IPS DF 19.7 (cell line): ENCODE measurements at places on chromosomes 5 and 9.

DNA sequence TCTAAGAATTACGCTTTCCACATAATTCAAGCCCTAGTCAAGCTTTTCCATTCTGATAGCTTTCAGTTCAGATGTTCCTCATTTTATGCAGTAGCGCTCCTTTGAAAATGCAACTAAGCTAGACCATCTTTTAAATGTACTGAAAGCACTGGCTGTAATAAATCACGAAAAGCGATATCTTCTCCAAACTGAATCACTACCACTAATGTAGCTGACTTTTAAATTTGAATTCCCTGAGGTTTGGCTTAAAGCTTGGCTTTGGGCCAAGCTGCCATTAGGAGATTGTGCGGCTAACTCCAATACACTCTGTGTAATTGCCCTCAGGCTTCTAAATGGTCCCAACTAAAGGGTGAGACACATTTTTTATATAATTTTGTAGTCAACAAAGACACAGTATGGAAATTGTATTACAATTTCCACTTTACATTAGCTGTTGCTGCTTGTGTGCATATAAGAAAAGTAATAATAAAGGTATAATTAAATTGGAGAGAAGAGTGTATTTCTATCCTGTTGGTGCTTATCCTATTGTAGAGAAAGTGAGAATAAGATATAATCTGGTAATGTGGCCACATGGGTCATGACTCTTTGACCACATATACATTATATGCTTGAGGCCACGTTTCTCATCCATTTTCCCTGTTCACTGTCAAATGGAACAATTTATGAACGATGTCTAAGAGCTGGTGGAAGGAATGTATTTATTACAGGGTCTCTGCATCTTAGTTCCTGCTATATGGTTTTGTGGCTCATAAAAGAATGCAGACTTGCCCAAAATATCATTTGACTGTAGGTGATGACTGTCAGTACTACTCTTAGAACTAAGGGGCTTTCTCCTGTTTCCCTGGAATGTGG lies 118.7 kb upstream of the TAF11L2 start:
- no peak for DNase-seq

DNA sequence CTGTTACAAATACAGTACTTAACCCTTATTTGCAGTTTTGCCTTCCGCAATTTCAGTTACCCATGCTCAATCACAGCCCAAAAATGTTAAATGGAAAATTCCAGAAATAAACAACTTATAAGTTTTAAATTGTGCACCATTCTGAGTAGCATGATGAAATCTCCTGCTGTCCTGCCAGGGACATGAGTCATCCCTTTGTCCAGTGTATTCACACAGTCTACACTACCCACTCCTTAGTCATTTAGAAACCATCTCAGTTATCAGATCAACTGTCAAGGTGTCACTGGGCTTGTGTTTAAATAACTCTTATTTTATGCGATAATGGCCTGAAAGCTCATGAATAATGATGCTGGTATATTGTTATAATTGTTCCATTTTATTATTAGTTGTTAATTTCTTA lies 95.8 kb downstream of the PLCXD3 start:
- no peak for DNase-seq

DNA sequence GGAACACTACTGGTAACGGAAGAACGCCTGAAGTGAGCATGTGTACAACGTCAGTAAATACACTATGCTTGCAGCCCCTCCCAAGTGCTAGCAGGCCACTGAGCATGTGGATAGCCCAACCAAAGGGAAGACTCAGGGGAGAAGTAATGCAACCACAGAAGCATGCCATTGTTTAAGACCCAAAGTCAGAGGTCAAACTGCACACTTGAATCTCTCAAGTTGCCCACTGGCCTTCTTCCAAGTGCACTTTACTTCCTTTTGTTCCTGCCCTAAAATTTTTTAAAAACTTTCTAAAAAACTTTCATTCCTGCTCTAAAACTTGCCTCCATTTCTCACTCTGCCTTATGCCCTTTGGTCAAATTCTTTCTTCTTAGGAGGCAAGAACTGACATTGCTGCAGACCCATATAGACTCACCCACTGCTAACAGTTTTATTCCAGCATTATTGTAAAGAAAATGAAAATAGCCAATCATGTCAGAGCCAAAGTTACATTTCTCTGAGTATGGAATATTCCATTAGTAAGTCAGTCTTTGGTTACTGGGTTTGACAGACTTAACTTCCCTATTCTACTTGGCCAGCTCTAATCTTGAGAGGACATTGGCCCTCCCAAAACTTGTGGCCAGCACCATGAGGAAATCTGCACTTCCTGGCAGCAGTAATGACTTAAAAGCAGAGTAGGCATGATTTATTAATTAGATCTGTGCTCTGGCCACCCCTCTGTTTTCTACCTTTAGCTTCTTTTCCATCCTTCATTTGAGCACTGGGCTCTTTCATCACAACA lies 76.9 kb downstream of the TSSK1B start:
- no peak for DNase-seq

GRCh38 chr9:92669527-92669889 lies 423 bp downstream of the IPPK start:
- DNase-seq = no peak

DNA sequence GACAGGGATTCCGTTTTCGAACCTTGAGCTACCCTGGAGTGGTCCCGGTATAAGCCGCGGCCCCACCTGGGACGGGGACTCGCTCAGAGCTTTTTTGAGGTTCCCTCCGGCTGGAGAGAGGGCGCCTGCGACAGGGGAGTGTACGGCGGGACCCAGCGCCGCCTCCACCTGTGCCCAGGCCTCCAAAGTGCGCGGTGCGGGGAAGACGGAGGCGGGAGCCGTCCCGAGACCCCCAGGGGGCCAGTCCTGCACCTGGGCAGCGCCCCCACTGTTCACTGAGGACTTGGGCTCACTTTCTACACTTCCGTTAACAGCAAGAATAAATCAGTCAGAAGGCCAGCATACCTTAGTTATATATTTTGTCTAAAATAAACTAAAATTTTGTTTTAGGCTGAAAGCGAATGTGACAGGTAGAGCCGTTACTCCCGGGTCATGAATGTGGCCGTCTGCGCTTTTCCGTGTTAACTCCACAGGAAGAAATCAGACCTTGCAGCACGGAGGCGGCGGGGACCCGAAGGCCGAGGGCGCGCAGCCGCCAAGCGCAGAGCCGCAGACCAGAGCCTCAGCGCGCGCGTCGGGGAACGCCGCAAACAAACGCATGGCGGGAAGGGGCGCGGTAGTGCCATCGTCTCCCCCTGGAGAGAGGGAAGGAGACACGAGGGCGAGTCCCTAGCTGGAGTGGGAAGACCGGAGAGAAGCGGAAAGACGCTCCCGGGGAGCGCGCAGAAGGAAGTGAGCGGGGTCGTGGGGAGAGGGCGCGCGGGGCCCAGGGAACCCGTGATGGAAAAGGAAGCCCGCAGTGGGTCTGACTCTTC lies 14.1 kb downstream of the TRIM7 start:
- DNase-seq = no peak

DNA sequence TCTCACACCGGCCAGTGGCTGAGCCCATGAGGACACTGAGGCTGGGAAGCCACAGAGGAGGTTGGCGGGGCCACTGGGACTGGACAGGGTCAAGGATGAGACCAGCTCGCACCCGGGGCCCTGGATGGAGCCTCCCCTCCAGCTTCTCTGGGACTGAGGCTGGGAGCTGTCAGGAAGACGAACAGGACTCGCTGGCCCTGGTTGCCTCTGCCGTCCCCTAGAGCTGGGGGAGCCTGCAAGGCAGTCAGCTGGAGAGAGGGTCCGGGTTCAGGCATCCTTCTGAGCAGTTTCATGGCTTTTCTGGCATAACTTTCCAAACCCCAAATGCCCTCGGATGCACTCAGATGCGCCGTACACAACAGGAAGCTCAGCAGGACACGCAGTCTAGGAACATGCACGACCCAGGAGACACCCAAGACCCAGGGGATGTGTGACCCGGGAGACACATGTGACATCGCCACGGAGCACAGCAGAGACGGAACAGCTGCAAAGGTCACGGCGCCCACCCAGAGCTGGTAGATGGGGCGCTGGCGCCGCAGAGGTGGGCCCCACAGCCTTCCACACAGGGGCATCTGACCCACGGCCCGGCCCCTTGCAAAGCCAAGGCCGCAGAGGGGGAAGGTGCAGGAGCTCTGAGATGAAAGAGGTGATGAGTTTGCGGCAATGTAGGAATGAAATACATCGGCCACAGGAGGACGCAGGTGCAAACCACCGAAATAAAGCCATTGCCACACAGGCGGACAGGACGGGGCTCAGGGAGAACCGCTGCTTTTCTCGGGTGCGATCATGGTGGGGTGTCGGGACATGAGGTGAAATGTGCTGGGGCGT lies 17.1 kb downstream of the TPPP start:
- DNase-seq = no peak

DNA sequence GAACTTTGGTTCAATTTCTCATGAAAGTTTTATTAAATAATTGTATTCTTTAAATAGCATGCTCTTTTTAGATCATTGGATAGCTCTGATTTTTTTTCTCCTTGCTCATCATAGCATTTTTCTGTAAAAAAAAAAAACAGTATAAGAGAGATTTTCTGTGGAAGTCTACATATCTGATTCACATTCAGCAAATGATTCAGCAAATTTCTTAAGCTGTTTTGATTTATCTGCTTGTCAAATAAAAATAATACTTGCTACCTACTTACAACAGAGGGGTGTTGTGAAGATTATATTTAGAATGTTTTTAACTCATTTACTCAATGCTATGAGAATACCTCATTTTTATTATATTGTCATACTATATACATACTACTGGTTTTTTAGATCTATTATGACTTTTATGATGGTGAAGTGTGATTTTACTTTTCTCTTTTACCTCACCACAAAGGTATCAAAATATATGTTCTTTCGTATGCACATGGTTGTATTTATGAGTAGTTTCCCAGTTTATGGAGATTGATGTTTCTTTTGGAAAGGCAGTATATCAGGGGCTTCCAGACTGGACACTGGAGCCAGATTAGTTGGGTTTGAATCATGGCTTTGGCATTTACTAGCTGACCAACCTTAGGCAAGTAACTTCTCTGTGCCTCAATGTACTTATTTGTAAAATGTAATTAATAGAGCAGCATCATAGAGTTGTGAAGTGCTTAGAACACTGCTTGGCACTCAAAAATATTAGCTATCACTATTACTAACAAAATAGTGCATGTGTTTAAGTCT lies 25.5 kb downstream of the TNPO1 start:
- no peak for DNase-seq

GRCh38 chr9:7500521-7500920 lies 299.1 kb downstream of the DMAC1 start:
- no peak for DNase-seq

DNA sequence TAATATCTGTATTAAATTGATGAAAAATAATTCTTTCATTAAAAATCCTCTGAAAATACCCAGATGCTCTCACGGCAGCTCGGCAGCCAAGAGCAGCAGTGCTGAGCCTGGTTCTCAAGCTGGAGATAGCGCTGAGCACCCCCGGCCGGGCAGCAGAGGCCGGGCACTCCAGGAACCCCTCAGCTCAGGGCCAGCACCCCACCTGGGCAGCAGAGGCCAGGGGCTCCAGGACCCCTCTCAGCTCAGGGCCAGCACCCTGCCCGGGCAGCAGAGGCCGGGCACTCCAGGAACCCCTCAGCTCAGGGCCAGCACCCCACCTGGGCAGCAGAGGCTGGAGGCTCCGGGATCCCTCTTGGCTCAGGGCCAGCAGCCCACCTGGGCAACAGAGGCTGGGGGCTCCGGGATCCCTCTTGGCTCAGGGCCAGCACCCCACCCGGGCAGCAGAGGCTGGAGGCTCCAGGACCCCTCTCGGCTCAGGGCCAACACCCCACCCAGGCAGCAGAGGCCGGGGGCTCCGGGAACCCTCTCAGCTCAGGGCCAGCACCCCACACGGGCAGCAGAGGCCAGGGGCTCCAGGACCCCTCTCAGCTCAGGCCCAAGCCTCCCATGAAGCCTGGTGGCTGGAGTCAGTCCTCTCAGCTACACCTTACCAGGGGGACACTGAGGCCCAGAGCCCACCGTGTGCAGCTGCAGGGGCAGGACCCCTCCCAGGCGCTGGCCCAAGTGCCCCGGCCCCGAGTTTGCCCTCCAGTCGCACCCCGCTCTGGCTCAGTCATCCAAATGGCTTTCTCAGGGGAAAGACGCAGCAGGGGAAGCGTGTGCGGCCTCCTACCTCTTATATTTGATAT lies 21.7 kb downstream of the CLPTM1L start:
- DNase-seq = no peak

DNA sequence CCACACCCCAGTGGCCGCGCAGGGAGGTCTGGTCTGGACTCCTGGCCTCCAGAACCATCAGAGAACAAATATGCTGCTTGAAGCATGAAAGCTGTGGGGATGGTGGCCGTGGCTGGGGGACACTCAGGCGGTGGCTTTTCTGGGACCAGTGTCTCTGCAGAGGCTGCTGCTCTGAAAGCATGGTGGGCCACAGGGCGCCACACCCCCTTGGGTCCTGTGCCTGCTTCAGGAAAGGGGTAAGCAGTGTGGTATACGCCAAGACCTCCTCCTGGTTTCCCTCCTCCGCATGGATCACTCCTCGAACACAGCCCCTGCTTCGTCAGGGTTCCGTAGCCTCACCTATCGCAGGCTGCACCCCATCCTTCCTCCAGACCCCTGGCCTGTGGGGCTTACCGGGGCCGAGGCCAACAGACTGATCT lies 19.7 kb upstream of the TERT start:
- no peak for DNase-seq

- DNase-seq = no peak
Observed at GRCh38 chr5:160349249-160349934, 21.0 kb downstream of the C1QTNF2 start.

DNA sequence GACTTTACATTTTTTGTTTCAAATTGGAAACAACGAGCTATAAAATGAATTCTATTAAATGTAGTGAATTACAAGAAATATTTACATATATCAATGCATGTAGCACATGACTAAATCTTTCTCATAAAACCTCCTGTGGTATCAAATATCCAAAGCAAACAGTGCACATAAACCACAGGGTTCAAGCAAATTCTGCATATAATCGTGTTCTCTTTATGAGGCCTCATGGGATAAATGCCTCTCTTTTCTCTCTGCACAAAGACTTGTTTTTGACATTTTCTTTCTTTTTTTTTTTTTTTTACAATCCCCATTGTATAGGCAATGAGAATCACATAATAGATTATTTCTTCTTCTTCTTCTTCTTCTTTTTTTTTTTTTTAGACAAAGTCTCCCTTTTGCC lies 1117.2 kb upstream of the DMAC1 start:
- DNase-seq = no peak

DNA sequence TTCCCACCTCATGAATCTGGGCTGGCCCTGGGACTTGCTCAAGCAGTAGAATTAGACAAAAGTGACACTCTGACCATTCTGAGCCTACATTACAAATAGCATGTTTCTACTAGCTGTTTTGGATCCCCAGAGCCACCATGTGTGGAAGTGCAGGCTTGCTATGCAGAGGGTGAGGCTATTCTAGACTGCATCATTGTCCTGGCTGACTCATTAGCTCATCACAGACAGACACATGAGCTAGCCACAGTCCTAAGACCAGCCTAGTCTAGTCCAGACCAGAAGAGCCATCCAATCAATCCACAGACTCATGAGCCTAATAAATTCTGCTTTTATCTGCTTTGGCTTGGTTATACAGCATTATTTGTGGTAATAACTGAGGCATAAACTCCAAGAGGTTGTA lies 351.9 kb downstream of the PRELID2 start:
- DNase-seq = no peak
